Endothelial cell of umbilical vein (primary cell): ENCODE measurements at places on chromosomes 1 and 21. TPM values are rescaled to one million over a fixed set of nuclear protein-coding genes. Genes with fewer than 3 reads are reported as not detected.
A peak's percentile ranks its signal among the peaks of the same experiment; 100 is the strongest.

XCL1 gene
- total RNA-seq: not detected in 2 replicates

DNA sequence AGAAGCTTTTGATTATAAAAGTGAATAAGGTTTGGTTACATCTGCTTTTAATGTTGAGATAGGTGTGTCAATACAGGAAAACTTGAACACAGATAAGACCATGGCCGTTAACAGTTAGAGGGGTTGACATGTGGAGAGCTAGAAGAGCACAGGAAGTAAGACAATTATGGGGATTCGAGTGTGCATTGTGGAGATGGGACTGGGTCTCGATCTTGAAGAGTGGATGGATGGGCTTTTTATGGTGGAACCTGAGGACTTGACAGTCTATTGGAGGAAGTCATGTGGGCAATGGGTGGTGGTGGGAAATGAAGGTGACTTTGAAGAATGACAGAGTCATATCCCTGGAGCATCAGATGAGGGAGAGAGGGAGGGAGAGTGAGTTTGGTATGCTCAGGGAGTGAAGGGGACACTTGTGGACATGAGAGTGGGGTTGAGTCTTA is 12.1 kb downstream of the DYRK1A start:
- H3K4me3 ChIP-seq: no peak overlapping the region
- no peaks in the 10 kb centered on the region for H3K36me3 ChIP-seq
- no peaks in the 10 kb centered on the region for H3K27me3 ChIP-seq

DNA sequence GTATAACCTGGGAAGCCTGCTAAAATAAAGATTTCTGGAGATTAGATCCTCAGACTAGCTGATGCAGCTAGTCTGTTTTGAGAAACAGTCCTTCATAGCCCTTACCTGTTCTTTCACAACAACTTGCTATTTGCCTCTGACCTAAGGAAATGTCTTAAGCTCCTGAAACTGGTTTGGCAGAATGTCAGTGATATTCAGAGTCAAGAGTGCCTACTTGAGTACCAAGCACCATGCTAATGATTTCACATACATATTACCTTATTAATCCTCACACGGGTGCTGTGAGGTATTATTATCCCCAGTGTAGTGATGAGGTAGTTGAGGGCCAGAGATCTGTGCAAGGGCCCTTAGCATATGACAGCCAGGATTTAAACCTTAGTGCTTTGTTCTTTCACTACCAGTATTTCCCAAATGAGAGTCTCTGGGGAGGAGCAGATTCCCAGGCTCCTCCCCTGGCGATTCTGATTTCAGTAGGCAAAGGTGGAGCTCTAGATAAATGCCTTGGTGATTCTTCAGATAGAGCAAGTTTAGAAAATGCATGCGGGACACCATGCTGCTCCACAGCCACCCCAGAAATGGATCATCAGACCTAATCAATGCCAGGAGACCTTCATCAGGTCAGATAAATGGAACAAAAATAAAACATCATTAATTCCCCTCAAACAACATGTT is 47.4 kb upstream of the WNT2B start:
- H3K4me3 ChIP-seq: no peak overlapping the region
- peaks cover 25% of the 10 kb centered on the region for H3K36me3 ChIP-seq
- no peak for DNase-seq
- H3K27me3 ChIP-seq: no peaks in the 10 kb centered on the region

DNA sequence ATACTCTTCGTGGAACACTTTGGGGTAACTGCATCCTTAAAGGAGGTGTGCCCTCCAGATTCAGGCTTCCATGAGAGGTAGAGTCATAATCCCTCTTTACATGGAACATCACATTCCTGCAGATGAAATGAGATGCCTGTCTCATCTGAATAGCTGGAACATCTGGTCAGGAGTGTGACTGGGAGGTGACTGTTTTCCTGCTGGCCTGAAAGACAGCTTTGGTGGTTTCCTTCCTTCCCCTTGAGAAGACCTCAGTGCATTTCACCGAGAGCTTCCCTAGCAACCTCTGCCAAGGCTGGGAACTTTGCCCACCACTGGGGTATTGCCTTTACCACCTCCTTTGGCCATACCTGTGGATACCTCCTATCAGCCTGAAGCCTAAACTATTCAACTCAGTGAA is 46.7 kb upstream of the GUCA2A start:
- peaks cover 44% of the 10 kb centered on the region for H3K4me1 ChIP-seq
- peak; percentile 42 for DNase-seq
- H3K27ac ChIP-seq: peak overlapping the region; percentile 15

DNA sequence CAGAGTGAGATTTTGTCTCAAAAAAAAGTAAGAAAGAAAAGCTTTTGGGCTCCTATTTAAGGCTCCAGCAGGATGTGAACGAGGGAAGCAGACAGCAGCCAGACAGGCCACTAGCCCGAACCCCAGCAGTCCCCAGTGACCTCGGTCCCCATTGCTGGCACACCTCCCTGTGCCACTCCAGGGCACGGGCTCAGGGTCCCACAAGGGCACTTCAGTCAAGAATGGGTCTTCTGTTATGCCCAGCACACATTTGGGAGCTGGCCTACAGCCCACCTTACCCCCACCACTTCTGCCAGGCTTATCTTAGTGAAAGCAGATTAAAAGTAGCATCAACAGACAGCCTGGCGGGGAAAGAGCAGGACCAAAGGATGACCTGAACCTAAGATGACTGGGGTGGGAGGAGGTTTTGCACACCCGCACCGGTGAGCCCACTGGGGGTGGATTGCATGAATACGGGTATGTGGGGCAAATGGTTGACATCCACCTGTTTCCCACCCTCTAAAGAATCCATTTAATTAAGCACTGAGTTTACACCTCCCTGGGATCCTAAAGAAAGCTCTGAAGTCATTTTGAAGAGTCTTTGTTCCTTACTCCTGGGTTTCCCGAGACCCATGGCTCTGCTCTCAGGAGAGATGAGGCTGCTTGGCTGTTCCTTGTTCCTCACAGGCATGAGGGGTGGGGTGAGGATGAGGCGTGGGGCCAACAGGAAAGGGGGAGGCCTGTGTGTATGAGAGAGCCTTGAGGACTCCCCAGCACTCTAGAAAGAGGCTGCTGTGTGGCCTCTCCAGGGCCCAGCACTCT is 4.7 kb downstream of the CHI3L1 start:
- H3K27ac ChIP-seq: no peak overlapping the region
- H3K4me1 ChIP-seq: peaks cover 6% of the 10 kb centered on the region
- H3K27me3 ChIP-seq: no peaks in the 10 kb centered on the region
- no peak for DNase-seq

DNA sequence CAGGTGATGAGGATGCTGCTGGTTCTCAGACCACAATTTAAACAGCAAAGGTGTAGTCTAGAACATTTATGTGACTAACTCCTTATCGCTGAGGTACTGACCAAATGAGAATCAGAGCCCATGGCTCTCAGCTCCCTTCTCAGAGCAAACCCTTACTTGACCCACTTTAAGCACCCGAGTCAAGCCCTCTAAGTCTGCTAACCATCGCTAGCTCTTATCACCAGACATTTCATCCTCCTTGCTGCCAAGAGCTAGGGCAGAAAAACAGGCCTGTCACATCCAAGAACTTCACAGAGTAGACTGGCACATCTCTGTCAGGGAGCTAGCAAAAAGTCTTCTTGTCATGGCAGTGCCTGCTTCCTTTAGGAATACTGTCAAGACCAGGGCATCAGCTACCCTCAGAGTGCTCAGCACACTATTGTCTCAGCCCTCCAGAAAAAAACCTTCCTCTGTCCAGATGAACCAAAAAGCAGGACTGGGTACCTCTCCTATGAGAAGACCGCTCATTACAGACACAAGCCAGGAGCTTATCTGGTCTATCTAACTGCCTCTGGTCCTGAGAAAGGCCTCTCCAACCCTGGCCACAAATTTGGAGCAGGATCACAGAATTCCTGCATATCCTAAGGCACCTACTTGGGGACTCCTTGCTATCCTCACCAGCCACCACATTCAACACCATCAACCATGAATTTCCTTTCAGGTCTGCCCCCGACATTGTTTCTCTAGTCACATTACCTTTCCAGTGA is 26.2 kb downstream of the ERI3 start:
- H3K27me3 ChIP-seq: no peaks in the 10 kb centered on the region
- H3K4me3 ChIP-seq: no peak overlapping the region
- DNase-seq: no peak
- no peaks in the 10 kb centered on the region for H3K36me3 ChIP-seq
- H3K4me1 ChIP-seq: peaks cover 7% of the 10 kb centered on the region

DNA sequence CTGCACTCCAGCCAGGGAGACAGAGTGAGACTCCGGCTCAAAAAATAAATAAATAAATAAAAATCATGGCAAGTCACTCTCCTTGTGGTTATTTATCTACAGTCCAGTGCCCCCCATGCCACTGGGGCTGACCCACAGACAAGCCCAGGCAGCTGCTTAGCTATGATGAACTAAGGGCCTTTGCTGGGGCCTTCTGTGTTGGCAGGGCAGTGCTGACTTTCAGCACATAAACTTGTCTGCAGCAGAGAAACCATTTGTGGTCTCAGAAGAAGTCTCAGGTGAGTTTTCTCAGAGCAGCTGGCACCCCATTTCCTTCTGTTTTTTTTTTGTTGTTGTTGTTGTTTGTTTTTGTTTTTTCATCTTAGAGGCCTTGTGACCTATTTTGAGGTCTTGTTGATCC is 20.9 kb upstream of the CFHR4 start:
- no peak for DNase-seq
- no peaks in the 10 kb centered on the region for H3K27me3 ChIP-seq
- no peak overlapping the region for H3K4me3 ChIP-seq
